Foreskin keratinocyte (primary cell): ENCODE measurements at places on chromosomes 5 and 9.

- peak; percentile 34 for DNase-seq
Observed at GRCh38 chr9:33795819-33796218, 458 bp downstream of the PRSS3 start.

DNA sequence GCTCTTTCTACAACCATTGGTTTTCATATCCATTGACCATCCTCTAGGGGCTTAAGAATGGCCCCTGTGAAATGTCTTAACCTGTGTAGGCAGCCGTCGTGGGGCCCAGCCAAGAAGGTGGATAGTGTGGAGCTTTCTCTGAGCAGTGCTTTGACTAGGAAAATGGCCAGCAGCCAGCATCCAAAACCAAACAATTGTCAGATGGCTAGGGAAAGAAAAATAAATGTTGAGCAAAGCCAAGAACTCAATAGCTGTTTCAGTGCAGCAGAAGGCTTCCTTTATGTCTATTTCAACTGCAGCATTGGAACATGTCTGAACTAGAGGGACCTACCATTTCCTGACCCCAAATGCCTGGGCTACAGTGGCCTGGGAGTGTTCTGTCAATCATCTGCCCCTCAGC lies 374.9 kb downstream of the TLE4 start:
- no peak for DNase-seq

DNA sequence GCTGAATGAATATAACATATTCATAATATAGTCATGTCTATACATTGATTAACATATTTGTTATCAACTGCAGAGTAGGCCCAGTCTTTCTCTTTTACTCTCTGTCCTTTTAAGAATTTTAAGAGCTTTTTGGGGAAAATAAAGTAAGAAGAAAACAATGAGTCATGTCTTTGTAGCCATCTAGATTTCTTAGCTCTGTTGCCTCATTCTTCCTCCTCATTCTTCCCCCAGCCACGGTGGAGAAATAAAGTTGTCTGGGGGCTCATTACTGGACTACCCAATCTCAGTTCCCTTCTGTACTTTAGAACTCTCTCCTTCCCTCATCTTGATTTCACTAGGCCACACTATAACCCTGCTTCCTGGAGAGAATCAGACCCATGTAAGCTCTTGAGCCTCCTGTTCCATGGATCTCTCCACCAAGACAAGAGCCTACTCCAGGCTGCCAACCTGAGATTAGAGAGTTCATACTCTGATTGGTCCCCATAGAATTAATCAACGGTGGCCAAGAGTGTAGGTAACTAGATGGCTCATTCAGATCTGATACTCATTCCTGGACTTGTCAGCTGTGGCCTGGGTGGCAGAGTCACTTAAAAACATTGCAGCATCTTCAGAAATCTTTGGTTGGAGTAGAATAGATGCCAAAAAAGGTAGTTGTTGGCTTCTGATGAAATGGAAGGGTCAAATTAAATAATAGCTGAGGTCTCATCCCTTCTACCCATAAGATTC lies 44.2 kb downstream of the ITGA1 start:
- no peak for DNase-seq

GRCh38 chr5:98795243-98795642 lies 21.8 kb downstream of the RGMB start:
- no peak for DNase-seq

GRCh38 chr9:130143958-130144366 lies 28.2 kb upstream of the NCS1 start:
- DNase-seq = no peak

DNA sequence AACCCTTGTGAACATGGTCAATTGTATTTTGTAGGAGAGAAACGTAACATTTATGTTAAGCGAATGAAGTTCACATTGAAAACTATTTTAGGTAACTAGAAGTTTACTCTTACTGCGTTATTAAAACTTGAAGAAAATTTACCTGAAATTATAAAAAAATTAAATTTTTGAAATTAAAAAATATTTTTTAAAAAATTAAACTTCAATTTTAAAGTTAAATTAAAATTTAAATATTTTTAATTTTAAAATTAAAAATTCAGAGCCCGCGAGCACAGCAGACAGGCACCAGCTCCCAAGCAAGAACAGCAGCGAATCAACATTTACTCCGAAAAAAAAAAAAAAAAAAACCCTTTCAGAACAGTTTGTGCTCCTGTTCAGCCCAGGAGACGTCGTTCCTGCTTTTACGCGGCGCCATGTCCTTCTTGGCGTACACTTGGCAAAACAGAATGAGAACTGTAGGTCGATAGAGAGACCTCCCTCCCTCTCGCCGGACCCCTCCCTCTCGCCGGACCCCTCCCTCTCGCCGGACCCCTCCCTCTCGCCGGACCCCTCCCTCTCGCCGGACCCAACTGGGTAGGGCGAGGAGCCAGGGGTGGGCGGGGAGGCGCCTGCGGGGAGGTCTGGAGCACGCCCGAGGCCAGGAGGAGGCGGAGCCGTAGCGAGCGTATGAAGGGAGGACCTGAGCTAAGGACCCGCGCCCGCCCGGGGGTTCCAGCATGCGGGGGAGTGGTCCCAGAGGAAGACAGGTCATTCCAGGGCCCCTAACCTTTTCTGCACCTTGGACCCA lies 235.8 kb downstream of the ROR2 start:
- no peak for DNase-seq

GRCh38 chr9:35690614-35691333 lies 1.0 kb upstream of the TPM2 start:
- DNase-seq = no peak

GRCh38 chr5:137621861-137622823 lies 113.7 kb downstream of the KLHL3 start:
- peak; percentile 93 for DNase-seq

- DNase-seq = no peak
Observed at GRCh38 chr5:65766175-65766574, 44.2 kb downstream of the NLN start.

DNA sequence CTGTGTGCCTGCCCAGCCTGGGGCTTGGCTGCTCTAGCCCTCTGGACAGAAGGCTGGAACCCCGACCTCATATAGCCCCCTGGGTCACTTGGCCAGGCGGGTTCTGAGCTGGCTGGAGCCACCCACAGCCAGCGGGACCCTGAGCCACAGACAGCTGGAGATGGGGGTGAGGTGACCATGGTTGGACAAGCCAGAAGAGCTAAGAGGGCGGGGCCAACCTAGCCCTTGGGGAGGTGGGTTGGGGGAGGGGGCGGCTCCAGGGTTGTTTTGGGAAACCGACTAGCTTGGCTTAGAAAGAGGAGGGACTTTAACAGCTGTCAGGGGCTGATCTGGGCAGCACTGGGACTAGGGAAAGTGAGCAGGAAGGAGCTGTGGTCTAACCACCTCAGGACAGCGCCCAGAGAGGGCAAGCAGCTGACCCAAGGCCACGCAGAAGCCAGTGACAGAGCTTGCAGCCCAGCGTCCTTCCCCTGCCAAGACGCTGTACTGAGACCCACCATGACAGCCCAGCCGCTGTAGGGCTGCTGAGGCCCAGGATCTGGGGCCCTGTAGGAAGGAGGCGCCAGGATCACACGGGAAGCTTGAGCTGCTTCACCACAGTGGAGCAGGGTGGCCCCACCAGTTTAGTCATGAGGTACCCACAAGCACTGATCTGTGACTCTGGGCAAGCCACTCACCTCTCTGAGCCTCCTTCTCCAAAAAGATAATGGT lies 2.2 kb downstream of the AIF1L start:
- no peak for DNase-seq

DNA sequence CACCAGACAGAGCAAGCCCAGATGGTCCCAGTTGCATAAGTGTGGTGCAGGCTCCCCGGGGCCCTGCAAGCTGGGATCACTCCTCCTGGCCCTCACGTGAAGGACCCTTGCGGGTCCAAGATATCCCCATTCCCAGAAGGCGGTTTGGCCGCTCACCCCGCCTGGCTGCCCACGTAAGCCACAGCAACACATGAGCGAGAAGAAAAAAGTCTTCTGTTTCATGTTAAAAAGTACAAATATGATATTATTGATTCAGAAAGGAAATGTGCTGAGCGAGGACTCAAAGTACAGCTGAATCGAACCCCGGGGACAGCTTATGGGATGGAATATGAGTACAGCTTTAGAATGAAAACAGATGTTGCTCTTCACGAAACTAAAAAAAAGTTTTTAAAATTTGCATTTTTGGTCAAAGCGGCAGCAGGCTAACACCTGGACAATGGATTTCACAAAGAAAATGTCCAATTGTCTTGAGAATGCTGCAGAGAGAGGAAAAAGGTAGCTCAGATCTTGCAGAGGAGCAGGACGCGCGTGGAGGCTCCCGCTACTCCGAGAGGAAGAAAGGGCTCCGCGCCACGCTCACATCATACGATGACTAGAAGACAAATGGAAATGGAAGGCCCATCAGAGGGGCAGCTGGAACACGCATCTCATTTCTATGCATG lies 427.6 kb downstream of the IRX1 start:
- no peak for DNase-seq

- no peak for DNase-seq
Observed at GRCh38 chr5:50657044-50657443, 9.4 kb upstream of the PARP8 start.

GRCh38 chr9:119841016-119841415 lies 471.8 kb upstream of the BRINP1 start:
- DNase-seq = no peak

DNA sequence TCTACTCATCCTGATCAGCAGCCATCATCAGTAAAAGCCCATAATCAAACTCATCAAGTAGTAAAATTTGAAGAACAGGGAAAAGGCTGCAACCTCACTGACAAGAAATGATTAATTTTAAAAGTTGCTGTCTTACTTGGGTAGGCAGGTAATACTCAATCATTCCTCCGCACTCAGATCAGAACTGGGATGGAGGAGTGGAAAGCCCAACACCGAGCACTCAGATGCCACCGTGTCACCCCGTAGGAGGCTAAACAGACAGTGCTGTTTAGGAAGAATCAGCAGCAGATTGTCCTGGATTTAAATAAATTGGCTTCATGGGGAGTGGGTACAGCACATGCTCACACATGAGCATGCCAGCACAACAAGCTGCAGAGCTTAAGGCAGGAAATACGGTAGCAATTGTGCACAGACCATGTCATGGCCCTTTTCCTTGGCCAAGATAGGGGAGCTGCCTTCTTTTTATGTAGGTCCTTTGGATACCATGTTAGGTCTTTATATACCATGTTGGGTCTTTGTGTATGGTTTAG lies 92.6 kb upstream of the CDH6 start:
- no peak for DNase-seq

DNA sequence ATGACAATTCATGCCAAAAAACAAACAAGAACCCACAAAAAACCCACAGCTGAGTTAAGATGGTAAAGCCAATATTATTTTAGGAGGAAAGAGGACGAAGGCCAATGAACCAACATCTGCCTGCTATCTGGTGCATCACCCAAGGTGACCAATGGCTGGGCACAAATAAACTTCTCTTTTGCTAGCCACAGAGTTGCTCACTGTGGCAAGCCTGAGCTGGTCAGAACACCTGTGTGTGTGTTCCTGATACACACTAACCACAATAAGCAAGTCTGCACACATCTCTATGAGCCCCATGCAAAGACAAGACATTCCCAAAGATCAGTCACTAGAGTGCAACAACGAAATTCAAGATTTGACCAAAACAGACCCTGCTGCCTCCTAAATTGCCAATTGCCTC lies 63.1 kb downstream of the RNF38 start:
- peak; percentile 98 for DNase-seq

GRCh38 chr5:92553326-92553725 lies 1027.7 kb downstream of the NR2F1-AS1 start:
- DNase-seq = no peak

DNA sequence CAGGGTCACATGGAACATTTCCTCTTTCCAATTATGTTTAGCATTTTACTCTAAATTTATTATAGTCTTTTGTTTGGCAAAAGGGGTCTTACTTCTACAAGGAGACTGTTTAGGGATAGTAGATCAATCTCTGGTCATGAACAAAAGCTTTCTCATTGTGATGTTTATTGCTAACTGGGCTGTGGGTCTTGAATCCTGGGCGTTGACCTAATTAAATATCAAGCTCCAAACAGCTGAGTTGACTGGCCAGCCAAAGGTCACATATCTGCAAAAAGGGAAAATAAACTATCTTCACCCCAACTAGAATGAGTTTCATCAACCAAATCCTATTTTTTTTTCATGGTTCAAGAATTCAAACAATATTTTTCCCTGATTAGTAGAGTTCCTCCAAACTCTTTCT lies 245.4 kb upstream of the TUT7 start:
- no peak for DNase-seq

GRCh38 chr9:12849486-12850003 lies 74.7 kb downstream of the LURAP1L start:
- DNase-seq = no peak

- peak; percentile 100 for DNase-seq
Observed at GRCh38 chr5:113489299-113489698, 1.0 kb upstream of the MCC start.
